ENCODE measurements at places on chromosomes 2 and 18.

DNA sequence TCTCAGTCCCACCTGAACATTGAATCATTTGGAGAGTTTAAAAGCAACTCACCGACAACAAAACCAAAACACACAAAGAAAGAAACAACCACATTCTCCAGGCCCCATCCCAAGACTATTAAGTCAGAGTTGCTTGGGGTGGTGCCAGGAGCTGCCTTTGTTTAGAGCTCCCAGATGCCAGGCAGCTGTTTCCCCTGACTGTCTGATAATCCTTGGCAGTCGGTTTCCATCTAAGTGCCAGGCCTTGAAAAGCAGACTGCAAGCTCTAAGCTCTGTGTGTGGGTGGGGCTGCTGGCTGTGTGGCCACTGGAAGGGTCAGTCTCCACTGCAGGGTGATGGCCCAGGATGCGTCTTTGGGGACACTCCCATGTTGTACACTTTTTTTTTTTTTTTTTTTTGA lies 255.3 kb upstream of the AGAP1 start:
- peak; percentile 54 for DNase-seq

DNA sequence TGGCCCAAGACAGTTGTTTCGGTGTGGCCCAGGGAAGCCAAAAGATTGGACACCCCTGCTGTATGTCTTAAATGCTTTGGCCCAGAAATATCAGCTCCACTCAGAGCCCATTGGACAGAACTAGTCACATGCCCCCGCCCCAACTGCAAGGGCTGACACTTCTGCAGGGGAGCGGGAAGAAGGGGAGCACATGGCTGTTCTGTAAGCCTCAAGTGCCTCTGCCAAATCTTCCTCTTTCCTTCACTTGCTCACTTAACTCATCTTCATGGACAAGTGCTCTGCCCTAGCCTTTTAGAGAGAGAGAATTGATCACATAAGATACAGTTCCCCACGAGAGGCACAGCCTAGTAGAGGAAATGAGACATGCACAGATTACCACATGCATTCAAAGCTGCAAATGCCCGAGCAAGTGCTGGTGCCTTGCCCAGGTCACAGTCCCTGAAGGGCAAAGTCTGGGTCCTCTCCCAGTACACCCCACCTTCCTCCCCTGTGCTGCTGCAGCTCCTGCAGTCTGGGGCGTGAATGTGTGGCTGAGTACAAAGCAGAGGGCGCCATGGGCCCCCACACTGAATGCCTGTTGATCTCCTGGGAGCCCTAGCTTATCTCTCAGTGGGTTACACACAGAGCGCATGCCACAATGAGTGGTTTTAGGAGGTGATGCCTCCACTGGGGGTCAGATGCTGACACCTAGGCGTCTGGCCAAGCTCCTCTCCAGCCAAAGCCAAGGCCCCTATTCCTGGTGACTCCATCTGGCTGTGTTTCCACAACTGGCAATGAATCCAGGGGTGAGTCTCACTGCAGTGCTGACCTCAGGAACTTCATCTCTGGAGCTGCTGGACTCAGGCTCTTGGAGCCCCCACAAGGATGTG lies 135.3 kb downstream of the CTIF start:
- DNase-seq = no peak

DNA sequence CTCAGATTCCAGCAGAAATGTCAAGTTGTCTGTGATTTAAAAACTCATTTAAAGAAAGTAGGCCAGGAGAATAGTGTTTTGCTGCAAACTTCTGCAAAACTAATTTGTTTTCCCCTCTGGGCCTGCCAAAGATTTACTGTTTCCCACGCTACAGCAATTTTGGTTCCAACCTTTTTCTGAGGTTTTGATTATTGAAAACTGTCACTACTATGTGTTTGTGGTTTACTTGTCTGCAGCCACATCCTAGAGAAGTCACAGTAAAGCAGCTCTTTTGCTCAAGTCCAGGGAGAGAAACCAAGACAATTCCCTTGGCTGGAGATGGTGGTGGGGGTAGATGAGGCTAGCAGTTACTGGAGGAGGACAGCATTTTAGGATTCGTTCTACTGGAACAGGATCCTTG lies 12.8 kb downstream of the IL1R2 start:
- no peak for DNase-seq

GRCh38 chr2:67604360-67604759 lies 207.2 kb downstream of the ETAA1 start:
- no peak for DNase-seq

Data from HCEC 1CT (cell line).